ENCODE measurements at places on chromosomes 16 and 17.

- DNase-seq: no peak
Observed at GRCh38 chr17:29722411-29723198, 99.9 kb upstream of the CORO6 start.

GRCh38 chr16:11669380-11670146, 1.3 kb downstream of the SNN start:
- no peak for DNase-seq

DNA sequence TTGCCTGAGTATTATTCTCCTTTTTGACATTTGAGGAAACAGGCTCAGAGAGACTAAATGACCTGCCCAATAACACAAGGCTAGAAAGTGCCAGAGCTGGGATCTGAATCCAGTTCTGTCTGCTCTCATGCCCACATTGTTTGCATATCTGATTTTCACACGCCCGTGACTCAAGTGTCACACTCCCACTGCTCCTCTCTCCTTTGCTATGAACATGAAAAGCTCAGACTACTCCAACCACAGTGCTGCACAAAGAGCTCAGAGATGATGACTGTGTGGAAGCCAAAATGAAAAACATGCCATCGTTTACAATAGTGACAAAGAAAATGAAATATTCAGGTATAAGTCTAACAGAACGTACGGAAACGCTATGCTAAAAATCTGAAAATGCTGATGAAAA, 107.9 kb downstream of the SMG6 start:
- DNase-seq: no peak

GRCh38 chr17:27414271-27414670, 42.0 kb upstream of the KSR1 start:
- no peak for DNase-seq

GRCh38 chr16:17515421-17516210, 44.9 kb upstream of the XYLT1 start:
- no peak for DNase-seq

DNA sequence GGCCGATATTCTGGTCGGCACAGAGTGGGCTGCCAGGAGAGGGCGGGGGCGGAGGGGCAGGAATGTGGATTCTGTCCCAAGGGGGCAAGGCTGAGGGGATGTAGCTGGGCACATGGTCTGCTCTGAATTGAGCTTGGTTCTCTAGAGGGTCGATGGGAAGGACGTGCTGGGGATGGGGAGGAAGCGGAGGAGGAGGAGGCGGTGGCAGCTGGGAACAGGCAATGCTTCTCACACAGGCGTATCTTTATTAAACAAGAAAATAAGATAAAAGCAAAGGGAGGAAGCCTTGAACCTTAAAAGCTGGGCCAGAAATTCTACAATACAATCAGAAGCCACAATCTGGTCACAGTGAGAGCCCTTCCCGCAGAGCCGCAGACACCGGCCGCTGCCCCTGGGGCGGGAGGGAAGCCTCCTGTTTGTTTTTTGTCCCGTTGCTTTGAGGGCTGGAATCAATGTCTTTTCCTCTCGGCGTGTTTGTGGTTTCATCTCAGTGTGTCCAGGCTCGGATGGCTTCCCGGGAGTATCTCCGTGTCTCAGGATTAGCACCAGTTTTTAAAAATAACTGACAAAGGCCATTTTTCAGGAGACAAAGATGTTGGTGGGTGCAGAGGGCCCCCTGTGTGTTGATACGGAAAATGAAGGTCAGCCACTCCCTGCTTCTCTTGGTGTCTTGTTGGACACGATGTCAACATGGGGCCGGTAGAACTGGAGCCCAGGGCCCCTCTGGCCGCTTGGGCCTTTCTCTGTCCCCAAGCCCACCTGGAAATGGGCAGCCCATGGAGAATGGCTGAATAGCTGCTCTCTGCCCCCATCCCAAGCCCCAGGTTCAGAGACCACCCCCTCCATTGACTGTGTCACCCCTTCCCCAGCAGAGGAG, 12.3 kb upstream of the SLC7A5 start:
- DNase-seq: no peak

DNA sequence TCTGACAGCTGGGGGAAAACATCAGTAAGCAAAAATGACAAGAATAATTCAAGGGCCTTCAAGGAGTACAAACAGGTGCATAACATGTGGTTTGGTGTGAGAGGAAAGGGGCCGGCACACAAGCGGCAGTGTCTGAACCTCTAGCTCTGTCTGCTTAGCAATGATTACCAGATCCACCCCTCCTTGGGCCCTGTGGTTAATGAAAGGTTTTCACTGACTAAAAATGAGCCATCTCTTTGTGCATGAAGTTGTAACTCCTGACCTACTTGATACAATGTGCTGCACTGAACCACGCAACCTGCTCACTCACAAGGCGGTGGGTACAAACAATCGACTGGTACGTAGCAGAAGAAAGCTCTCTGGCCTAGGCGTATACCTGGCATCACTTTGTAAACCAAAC, 15.1 kb downstream of the FAM117A start:
- DNase-seq: no peak

DNA sequence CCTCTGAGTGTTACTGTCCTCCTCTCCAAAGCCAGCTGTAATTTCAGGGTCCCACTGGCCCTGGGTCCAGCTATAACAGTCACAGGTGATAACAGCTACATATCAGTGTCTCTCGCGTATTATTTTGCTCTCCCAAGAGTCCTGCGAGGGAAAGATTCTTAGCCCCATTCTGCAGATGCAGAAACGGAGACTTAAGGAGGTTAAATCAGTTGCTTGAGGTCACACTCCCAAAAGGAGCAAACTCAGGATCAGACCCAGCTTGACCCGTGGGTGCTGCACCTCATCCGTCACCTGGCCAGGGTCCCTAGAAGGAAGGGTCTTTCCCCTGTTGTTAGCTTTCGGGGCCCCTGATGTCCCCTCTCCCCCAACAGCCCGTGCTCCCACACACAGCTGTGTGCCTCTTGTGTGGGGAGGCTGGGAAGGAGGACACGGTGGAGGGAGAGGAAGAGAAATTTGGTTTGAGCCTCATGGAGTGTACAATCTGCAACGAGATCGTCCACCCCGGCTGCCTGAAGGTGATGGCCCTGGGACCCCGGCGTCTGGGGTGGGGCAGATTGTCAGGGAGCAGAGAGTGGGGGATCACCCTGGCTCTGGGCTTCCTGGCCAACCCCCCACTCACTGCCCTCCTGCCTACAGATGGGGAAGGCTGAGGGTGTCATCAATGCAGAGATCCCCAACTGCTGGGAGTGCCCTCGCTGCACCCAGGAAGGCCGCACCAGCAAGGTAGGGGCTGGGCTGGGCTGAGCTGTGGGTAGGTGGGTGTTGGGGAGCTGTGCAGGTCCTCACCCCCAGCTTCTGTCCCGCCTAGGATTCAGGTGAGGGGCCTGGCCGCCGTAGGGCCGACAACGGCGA, 3.8 kb downstream of the FBXL19 start:
- no peak for DNase-seq

- no peak for DNase-seq
Observed at GRCh38 chr17:64340557-64340956, 50.1 kb downstream of the PECAM1 start.

DNA sequence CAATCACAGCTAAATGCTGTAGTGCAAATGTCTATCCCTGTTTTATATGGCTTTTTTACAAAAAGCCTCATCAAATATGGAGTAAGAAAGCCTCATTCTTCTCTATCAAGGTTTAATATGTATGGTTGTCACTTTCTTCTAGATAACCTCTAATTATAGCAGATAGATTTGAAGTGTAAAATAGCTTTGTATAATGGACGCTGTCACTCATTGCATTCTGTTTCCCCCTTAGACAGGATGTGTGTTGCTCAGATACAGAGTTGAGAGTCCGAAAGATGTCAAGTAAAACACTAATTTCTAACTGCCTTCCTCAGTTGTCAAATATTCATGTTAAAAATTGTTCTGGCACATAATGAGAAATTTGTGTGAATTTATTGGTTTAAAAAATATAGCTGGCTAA, 88.0 kb downstream of the NLK start:
- no peak for DNase-seq

DNA sequence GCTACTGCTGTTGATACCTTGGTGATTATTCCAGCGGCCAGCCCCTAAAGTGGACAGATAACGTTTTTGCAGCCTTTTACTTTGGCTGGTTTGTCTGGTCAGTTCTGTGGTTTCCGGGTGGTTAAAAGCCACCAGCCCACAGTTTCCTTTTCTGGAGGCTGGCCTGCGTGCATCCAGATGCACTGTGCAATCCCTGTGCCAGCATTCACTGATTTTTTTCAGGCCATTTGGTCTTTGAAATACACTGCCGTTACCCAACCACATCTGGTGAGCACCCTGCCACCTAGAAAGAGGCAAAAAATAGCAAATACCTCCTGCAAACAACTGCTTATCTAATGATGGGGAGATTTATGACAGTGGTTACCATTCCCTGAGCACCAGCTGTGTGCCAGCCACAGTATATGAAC, 797 bp downstream of the NUDT7 start:
- no peak for DNase-seq

GRCh38 chr16:4904942-4905615, 31.9 kb downstream of the PPL start:
- no peak for DNase-seq

DNA sequence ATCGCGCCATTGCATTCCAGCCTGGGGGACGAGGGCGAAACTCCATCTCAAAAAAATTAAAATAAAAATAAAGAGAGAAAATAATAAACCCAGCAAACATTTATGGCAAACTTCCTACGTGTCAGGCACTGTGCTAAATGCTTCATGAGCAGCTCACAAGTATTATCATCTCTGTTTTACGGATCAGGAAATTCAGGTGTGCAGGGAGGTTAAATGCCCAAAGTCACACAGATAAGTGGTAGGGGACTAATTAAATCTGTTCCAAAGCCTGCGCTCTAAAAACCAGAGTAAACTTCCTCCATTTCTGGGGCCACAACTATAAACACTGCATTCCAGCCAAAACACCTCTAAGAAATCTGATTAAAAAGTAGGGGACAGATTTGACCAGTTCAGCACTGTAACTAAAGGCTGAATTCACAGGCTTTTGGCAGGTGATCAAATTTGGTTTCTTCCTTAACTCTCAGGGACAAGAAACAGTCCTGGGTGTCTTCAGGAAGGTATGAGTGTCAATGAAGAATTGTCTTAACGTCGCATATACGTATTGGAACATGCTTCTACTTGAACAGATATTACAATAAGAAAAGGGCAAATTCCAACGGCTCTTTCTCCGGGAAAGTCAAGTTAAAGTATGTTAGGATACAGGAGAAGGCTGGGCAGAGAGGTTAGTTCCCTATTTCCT, 996 bp downstream of the STRADA start:
- no peak for DNase-seq

GRCh38 chr17:76725580-76726230, 701 bp downstream of the JMJD6 start:
- DNase-seq: peak; percentile 27

- no peak for DNase-seq
Observed at GRCh38 chr16:12754824-12755543, 48.7 kb downstream of the CPPED1 start.

GRCh38 chr17:28693869-28694268, 17.8 kb downstream of the PROCA1 start:
- DNase-seq: no peak

DNA sequence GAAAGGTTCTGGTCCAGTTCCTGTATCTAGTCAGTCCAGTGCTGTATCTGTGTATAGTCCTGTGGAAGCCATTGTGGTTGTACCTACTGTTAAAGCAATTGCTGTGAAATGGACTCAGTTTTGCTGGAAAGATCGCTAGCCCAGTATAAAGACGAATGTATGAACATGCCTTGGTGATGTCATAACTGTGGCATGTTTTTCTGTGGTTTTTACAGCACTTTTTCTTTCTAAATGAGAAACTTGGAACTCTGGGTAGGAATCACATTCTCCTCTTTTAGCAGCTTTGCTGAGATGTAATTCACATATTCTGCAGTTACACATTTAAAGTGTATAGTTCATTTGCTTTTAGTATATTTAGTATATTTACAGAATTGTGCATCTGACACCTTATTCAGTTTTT, 58.1 kb downstream of the MAP2K4 start:
- no peak for DNase-seq

DNA sequence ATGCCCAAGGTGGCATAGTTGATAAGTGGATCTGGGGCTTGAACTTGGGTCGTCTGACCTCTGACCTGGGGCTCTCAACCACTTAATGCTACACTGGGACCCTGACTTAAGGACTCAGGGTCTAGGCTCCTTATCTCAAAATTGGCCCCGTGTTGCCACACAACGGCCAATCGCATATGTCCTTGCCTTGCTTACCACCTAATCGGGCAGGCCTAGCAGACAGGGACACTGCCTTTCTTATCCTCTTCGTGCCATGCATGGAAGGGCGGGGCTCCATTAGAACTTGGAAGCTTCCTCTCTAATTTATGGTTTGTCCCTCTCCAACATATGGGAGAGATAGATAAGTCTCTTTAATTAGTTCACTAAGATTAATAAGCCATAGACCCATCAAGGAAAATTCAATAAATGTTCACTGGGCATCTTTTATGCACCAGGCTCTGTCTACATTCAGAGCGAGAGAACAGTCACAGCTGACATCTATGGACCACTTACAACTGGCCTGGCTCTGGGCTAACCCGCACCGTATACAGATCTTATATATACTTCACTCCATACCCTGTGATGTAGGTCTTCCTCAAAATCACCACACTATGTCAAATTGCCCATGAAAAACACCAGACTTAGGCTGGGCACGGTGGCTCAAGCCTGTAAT, 35.1 kb downstream of the CDH1 start:
- DNase-seq: no peak

- no peak for DNase-seq
Observed at GRCh38 chr17:27622986-27623385, 8.0 kb upstream of the LGALS9 start.

GRCh38 chr16:70749681-70750601, 51.0 kb downstream of the VAC14 start:
- DNase-seq: no peak

- DNase-seq: no peak
Observed at GRCh38 chr16:64615630-64616280, 506.1 kb downstream of the CDH11 start.

GRCh38 chr17:35453171-35453570, 4.6 kb upstream of the SLFN13 start:
- no peak for DNase-seq

DNA sequence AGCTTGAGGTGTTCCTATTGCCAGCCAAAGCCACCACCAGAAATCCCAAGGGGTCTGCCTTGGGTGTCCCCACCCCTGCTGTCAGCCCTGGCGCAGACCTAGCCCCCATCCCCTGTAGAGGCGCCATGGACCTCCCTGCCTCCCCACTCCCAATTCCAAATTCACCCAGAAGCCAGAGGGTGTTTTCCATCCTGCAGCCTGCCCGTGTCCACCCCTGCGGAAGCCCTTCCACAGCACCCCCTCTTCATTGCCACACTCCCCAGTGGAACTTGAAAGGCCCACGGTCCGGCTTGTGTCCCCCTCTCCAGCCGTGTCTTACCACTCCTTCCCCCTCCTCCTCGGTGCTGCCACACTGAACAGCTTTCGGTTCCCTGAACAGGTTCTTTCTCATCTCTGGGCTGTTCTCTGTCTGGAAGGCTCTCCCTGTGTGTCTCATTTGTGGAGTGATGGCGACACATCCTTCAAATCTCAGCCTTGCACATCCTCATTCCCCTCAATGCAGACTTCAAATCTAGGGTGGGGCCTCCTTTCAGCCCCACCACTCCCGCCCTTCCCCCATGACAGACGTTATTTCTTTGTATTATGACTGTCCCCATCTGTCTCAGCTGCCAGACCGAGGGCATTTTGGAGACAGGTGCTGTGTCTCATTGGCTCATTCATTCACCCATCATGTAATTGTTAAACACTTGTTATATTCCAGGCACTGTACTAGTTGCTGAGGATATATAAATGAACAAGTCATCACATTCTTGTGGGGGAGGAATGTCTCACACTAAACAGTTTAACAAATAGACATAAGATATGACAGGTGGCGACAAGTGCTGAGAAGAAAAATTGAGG, 36.3 kb downstream of the ADGRG5 start:
- no peak for DNase-seq
